ENCODE measurements at places on chromosomes 7 and 10. TPM values are rescaled to one million over a fixed set of nuclear protein-coding genes. Genes with fewer than 3 reads are reported as not detected.

The RADIL gene
- total RNA-seq, result 0.33 TPM

- H3K4me1 ChIP-seq, result no peaks in the 10 kb centered on the region
- no peak overlapping the region for H3K4me3 ChIP-seq
- no peak overlapping the region for H3K27ac ChIP-seq
- no peaks in the 10 kb centered on the region for H3K27me3 ChIP-seq
- peak; percentile 40 for DNase-seq
- H3K36me3 ChIP-seq, result no peaks in the 10 kb centered on the region
Measured at GRCh38 chr7:49174396-49174795, 250.0 kb downstream of the CDC14C start.

GRCh38 chr10:113390896-113391295, 162.0 kb upstream of the HABP2 start:
- DNase-seq, result no peak
- no peaks in the 10 kb centered on the region for H3K4me1 ChIP-seq
- H3K36me3 ChIP-seq, result no peaks in the 10 kb centered on the region
- H3K27me3 ChIP-seq, result no peaks in the 10 kb centered on the region

DNA sequence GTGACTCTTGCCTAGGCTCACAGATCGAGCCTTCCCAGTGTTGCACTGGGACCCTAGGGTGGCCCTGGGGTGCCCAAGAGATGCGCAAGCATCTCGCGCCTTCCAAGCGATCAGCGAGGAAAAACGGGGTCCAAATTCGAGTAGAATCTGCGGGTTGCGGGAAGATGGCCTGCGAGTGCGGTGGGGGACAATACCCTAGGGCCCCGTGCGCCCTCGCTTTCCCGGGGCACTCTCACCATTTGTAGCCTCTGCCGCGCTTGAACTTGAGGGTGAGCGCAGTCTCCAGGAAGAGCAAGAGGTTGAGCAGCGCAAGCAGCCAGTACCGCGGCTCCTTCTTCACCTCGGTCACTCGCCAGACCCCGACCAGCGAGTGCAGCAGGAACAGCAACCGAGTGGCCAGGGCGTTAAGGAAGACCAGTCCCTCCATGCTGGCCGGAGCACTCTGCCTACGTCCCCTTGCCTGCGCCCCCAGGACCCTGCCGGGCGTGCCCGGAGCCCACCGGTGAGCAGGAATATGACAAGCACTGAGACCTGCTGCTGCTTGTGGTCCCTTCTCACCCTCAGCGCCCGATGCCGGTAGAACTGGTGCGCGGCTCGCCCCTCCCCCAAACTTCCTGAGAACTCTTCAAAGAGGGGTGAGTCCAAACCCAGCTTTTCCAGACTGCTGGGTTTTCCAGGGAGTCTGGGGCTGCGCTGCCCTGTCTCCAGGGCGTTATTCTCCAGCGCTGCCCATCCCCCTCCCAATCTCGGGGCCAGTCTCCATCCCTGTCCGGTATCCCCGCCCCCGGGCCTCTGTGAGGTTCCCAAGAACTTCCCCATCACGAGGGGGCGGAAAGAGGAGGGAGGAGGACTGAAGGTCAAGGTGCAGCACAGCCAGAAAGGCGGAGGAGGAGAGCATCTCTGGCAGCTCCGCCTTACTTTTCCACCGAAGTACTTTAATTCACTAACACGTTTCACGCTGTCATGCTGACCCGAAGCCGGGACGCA, at the start of gene TMEM26:
TSS of gene TMEM26 (minus strand) at position 727 of the 987 bp plus-strand sequence. CDS start at position 427, 300 bp downstream.
- peak; percentile 63 for DNase-seq
- no peaks in the 10 kb centered on the region for H3K36me3 ChIP-seq
- H3K27ac ChIP-seq, result no peak within 1 kb of the TSS
- peak within 1 kb of the TSS; percentile 71 for H3K4me3 ChIP-seq

The DYNC1I1 gene
- total RNA-seq, result 0.17 TPM

DNA sequence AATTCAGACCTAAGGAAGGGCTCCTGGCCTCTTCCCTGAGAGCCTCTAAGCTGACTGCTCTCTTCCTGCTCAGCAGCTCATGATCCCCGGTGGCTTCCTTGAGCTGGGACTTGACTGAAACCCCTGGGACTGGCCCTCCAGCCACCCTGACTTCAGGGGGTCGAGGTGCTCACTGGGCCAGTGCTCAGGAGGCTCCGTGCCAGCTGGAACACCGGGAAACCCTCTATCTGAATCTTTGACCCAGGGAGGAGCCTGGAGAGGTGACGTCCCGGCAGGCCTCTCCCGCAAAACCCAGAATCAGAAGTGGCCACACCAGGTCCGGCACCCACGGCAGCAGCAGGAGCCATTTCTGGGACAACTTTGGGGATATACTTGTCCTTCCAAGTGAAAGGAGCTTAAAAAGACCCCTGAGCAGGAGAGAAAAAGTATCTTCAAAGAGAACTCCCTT, 110.7 kb downstream of the WDR37 start:
- H3K27ac ChIP-seq, result no peak overlapping the region
- DNase-seq, result no peak
- no peaks in the 10 kb centered on the region for H3K36me3 ChIP-seq
- H3K4me3 ChIP-seq, result no peak overlapping the region
- no peaks in the 10 kb centered on the region for H3K4me1 ChIP-seq

The RNLS gene
- total RNA-seq, result 11.3 TPM

The ST8SIA6 gene
- 0.26 TPM for total RNA-seq

DNA sequence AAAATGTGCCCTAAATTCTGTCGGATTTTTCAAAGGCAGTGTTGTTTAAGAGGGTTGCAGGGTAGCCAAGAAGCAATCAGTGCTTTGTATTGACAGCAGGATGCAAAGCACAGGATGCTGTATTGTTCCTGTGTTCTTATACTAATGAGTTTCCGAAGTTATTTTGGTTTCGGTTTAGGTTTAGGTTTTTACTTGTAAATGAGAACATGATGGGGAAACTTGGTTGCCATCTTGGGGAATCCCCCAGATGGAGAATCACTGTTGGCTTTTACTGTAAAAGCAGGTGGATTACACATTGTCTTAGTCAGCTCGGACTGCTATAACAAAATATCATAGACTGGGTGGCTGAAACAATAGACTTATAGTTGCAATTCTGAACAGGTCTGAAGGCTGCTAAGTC, 72.1 kb downstream of the INHBA start:
- no peak for DNase-seq
- no peak overlapping the region for H3K4me3 ChIP-seq
- no peak overlapping the region for H3K27ac ChIP-seq
- no peaks in the 10 kb centered on the region for H3K4me1 ChIP-seq

The FGFR2 gene
- 0.17 TPM for total RNA-seq

DNA sequence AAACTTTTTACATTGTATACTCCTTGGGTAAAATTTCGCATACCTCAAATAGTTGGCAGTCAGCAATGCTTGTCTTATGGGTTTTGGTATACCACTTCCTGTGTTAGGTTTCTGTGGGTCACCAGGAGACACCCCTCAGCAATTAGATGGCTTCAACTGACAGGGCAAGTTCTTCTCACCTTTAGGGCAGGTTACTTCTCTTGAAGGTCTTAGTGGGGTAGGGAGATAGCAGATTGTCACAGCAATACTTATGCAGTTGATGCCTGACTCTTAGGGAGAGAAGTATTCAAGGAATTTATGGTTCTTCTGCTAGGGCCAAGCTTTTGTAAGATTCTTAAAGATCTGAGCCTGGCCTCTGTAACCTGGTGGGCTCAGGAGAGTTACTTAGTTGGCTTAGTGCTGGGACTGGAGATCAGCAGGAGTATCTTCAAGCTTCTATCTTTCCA, 42.9 kb downstream of the MKLN1 start:
- H3K4me3 ChIP-seq, result no peak overlapping the region
- H3K27ac ChIP-seq, result peak overlapping the region; percentile 41
- DNase-seq, result peak; percentile 41

GRCh38 chr10:64571056-64571455, 1049.9 kb downstream of the REEP3 start:
- DNase-seq, result no peak
- H3K4me1 ChIP-seq, result no peaks in the 10 kb centered on the region
- no peak overlapping the region for H3K4me3 ChIP-seq
- no peak overlapping the region for H3K27ac ChIP-seq

The CPVL gene
- total RNA-seq, result 0.51 TPM

The PTEN gene
- 200 TPM for total RNA-seq

GRCh38 chr10:86333826-86334487, 32.6 kb downstream of the GRID1 start:
- no peak overlapping the region for H3K4me3 ChIP-seq
- no peak for DNase-seq
- H3K4me1 ChIP-seq, result no peaks in the 10 kb centered on the region
- no peaks in the 10 kb centered on the region for H3K36me3 ChIP-seq
- no peak overlapping the region for H3K27ac ChIP-seq

- H3K4me1 ChIP-seq, result no peaks in the 10 kb centered on the region
- H3K4me3 ChIP-seq, result no peak overlapping the region
- no peak for DNase-seq
- no peaks in the 10 kb centered on the region for H3K36me3 ChIP-seq
Measured at GRCh38 chr7:113664867-113665266, 253.9 kb downstream of the PPP1R3A start.

GRCh38 chr10:8389630-8390029, 335.1 kb downstream of the GATA3 start:
- no peaks in the 10 kb centered on the region for H3K4me1 ChIP-seq
- DNase-seq, result peak; percentile 70
- H3K27ac ChIP-seq, result no peak overlapping the region
- H3K36me3 ChIP-seq, result no peaks in the 10 kb centered on the region
- no peaks in the 10 kb centered on the region for H3K27me3 ChIP-seq

DNA sequence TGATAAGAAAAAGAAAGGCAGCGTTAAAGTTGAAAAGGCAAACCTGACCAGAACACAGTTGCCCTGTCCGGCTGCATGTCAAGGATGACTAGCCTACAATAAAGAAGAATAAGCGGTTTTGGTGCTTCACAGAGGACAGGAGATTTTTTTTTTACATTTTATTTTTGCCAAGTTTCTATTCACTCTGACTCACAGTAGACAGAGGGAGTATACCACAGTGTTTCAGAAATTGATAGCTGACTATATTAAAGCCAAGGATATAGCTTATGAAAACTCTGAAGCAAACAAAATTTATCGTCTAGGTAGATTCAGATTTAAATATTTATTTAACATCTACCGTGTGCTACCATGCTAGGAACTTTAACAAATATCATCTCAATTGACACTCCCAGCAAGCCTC, 16.9 kb upstream of the POLR1F start:
- no peak for DNase-seq
- no peak overlapping the region for H3K4me3 ChIP-seq
- no peak overlapping the region for H3K27ac ChIP-seq
- H3K36me3 ChIP-seq, result no peaks in the 10 kb centered on the region

GRCh38 chr7:82373926-82374635, 69.5 kb downstream of the CACNA2D1 start:
- no peaks in the 10 kb centered on the region for H3K27me3 ChIP-seq
- no peaks in the 10 kb centered on the region for H3K36me3 ChIP-seq

GRCh38 chr7:109407756-109408155, 838.1 kb downstream of the DNAJB9 start:
- no peak overlapping the region for H3K27ac ChIP-seq
- no peaks in the 10 kb centered on the region for H3K27me3 ChIP-seq
- H3K36me3 ChIP-seq, result no peaks in the 10 kb centered on the region
- no peak overlapping the region for H3K4me3 ChIP-seq

The LRRN3 gene
- 1.8 TPM for total RNA-seq

DNA sequence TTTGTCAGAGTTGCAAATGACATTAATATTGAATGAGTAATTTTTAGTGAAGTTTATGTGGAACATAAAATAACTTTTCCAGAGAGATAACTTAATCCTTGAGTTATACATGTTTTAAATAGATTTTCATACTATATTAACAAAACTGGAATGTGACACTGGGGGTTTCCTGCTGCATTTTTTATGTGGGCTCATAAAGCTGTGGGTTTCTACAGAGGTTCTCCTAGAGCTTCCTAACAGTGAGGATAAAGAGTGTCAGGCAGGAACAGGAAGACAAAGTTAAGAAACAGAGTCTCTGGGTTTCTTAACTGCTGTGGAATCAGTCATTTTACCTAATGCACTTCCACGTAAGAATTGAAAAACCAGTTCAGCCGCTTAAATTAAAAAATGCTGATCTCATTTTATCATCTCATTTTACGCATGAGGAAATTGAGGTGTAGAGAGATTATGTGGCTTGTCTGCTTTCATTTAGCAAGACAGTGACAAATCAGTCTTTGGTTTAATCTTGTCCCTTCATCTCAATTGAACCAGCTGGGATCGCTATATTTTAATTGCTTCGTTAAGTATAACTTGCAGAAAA, 5.0 kb downstream of the CD36 start:
- DNase-seq, result no peak
- H3K27ac ChIP-seq, result no peak overlapping the region
- H3K4me3 ChIP-seq, result no peak overlapping the region
- H3K4me1 ChIP-seq, result peaks cover 11% of the 10 kb centered on the region
- H3K36me3 ChIP-seq, result no peaks in the 10 kb centered on the region

- no peaks in the 10 kb centered on the region for H3K36me3 ChIP-seq
- no peaks in the 10 kb centered on the region for H3K4me1 ChIP-seq
Measured at GRCh38 chr10:91352760-91353159, 57.4 kb upstream of the HECTD2 start.

DNA sequence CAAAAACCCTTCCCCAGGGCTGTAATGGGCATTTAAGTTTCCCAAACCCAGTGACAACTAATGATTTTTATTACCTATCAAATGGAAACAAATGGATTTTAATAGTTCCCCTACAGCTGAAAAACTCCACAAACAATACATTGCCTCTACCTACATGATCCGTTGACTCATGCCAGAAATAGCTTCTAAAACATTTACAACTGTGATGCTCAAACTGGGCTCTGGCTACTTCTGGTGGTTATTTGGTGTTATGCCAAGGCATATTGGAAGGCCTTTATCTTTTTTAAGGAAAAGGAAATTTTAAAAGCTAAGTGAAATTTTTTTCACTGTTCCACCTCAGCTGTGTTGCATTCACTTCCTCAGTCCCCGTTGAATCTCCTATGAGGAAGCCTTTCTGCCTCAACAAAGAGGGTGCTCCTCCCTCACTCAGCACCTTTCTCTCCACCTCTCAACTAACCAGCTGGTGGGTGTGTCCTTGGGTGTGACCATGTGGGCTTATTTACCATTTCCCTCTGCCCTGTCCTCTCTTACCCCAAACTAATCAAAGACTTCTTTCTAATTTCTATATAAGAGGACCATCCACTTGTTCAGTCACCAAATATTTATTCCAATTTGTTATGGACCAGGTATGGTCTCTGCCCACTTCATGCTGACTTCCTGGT, 82.9 kb downstream of the PRTFDC1 start:
- H3K27me3 ChIP-seq, result no peaks in the 10 kb centered on the region
- H3K27ac ChIP-seq, result no peak overlapping the region
- DNase-seq, result peak; percentile 79

DNA sequence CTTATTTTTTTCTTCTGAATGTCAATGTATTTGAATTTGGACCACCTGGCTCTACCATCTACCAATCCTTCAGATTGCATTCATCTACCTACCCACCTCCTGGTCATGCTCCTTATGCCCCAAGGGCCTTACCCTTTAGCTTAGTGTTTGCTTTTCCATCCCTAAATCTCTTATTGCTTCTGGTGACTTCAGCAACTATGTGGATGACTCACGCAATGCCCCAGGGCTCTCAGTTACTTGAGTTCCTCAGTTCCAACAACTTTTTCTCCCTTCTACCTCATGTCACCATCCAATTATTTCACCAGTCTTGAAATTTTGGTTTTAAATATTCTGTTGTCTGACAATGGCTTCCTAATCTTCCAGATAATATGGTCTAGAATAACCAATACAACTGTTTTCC, 118.9 kb downstream of the CFAP58 start:
- no peak for DNase-seq
- no peaks in the 10 kb centered on the region for H3K36me3 ChIP-seq
- no peaks in the 10 kb centered on the region for H3K27me3 ChIP-seq
- no peak overlapping the region for H3K4me3 ChIP-seq
- no peak overlapping the region for H3K27ac ChIP-seq

- no peak for DNase-seq
- no peak overlapping the region for H3K27ac ChIP-seq
- no peaks in the 10 kb centered on the region for H3K27me3 ChIP-seq
Measured at GRCh38 chr10:59078978-59079377, 97.5 kb upstream of the PHYHIPL start.

The CCDC146 gene
- total RNA-seq, result 2.8 TPM
